ENCODE measurements at places on chromosomes 1 and 21. TPM values are rescaled to one million over a fixed set of nuclear protein-coding genes. Genes with fewer than 3 reads are reported as not detected.

FMO5 gene
- 0.57 TPM for total RNA-seq

A3GALT2 gene
- total RNA-seq, result not detected

PSRC1 gene
- 40.6 TPM for total RNA-seq

TACSTD2 gene
- total RNA-seq, result 0.28 TPM

IRF6 gene
- total RNA-seq, result 0.64 TPM

DIO1 gene
- total RNA-seq, result 0.28 TPM

HSD3B1 gene
- not detected for total RNA-seq

KCNA3 gene
- total RNA-seq, result not detected

CD101 gene
- not detected for total RNA-seq

FAM229A gene
- total RNA-seq, result 6.7 TPM

FCRL2 gene
- total RNA-seq, result not detected

DUSP10 gene
- total RNA-seq, result 1.4 TPM

PLA2G2D gene
- not detected for total RNA-seq

NTMT2 gene
- total RNA-seq, result not detected

RIPPLY3 gene
- total RNA-seq, result 1.2 TPM

IL10 gene
- total RNA-seq, result not detected

SLC26A9 gene
- not detected for total RNA-seq

EPHB2 gene
- 29.0 TPM for total RNA-seq

NLRP3 gene
- total RNA-seq, result 0.33 TPM

TSPEAR gene
- total RNA-seq, result not detected

AVPR1B gene
- total RNA-seq, result not detected

POU3F1 gene
- 0.08 TPM for total RNA-seq

Measured in Panc1 (cell line).